Temporal lobe (tissue), 4 donors: ENCODE measurements at places on chromosomes 2 and 18. TPM values are rescaled to one million over a fixed set of nuclear protein-coding genes. Genes with fewer than 3 reads are reported as not detected.

The LIMS1 gene
- total RNA-seq: 9.1 TPM

The CHRNA1 gene
- not detected for total RNA-seq

The CROCC2 gene
- not detected for total RNA-seq

The SCN7A gene
- total RNA-seq: 0.98 TPM

The VIT gene
- total RNA-seq: not detected

The CSRNP3 gene
- 184 TPM for total RNA-seq

The CELF4 gene
- 50.9 TPM for total RNA-seq

The ARHGEF33 gene
- total RNA-seq: 2.7 TPM

The CD8B2 gene
- total RNA-seq: under 0.01 TPM

The GCG gene
- total RNA-seq: 0.49 TPM

The CXCR1 gene
- not detected for total RNA-seq

The RDH14 gene
- 18.4 TPM for total RNA-seq

The CCDC102B gene
- total RNA-seq: 12.5 TPM

The CD8B gene
- total RNA-seq: 0.25 TPM

The ACADL gene
- 4.7 TPM for total RNA-seq
